ENCODE measurements at places on chromosomes 7 and 10.

DNA sequence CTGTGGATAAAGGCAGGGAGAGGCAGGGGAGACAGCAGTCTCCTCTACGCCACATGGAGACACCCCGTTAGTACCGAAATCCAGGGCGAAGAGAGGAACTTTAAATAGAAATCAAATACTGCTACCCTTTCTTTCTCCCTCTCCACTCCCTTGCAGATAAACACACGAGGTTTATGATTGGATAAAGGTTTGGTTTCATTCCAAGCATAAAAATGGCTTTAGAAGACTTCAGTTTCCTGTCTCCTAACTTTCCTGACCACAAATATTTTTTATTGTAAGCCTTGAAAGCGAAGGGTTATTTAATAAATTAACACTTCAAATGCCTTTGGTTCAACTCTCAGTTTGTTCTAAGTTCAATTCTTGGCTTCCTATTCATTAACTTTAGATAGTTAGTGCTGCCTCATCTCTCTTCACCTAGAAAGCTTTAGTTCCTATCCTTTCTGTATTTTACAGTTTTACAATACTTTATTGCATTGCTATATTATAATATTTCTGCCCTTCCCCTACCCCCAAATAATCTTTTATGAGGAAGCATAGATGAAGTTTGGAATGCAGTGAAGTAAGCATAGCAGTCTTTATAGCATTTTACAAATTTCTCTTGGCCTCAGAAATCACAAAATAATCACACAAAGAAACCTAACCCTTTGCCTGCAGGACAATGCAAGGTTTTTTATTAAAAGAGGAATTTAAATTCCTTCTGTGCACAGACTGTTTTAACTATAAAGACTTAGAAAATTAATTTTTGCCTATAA, 31.5 kb upstream of the ARID5B start:
- no peak for DNase-seq

GRCh38 chr10:6576326-6576725, 3.8 kb downstream of the PRKCQ start:
- DNase-seq, result no peak

GRCh38 chr7:45594745-45595535, 20.8 kb downstream of the ADCY1 start:
- no peak for DNase-seq

- DNase-seq, result no peak
These were observed 1133.4 kb downstream of the XPNPEP1 start for GRCh38 chr10:108789919-108790318.

DNA sequence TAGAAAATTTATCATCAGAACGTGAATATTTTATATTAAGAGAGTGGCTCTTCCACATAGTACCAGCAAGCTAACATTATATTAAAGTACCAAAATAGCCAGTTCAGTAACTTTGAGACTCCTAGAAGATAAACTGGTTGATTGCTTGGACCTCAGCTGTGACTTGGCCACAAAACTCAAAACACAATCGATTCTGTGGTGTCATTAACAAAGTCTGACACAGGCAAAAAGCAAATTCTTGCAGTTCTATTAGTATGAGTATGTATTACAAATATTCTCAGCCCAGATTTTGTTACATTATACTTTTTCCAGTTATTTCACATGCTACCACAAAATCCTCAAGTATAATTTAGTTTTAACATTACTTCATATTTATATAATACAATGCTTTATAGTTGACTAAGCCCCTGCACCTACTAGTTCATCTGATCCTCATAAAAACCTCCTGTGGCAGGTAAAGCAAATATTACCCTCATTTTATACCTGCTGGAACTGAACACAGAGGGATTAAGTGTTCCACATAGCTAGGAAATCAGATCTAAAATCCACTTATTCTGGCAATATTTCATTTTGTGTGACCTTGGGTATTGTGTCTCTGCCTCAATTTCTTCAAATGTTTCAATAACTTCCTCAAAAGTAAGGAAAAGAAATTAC, 279.9 kb upstream of the MKLN1 start:
- DNase-seq, result no peak

DNA sequence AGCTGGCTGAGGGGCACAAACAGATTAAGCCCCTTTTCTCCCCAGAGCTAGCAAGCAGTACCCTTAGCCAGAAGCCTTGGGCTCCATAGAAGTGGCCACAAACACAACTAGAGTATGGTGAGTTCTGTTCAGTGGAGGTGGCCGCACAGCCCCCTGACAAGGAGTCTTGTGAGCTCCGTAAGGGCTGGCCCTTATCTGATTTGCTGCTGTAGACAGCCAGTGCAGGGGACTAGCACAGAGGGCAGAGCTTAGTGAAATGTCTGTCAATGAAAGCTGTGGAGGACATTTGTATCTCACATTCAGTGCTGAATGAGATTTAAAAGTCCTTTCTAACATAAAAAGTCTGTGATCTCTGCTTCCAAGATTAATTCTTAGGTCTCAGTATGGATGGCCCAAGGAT, 137.3 kb downstream of the AUTS2 start:
- no peak for DNase-seq

DNA sequence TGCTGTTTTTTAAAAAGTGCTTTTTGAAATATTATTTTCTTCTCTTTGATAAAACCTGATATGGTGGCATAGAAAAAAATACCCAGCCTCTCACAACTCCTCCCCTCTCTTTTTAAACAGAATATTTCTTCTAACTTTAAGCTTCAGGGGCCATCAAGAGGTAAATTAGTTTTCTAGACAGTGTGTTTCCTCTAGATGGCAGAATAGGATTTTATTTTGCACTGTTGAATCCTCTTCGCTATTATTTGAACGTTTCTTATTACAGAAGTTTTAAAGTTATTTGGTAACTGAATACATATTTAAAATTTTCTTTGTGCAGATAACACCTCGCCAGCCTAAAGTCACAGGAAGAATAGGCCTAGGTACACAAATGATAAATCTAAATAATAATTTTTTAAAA, 30.3 kb downstream of the ARL5B start:
- no peak for DNase-seq

- DNase-seq, result no peak
These were observed 383 bp upstream of the R3HCC1L start for GRCh38 chr10:98134117-98134430.

DNA sequence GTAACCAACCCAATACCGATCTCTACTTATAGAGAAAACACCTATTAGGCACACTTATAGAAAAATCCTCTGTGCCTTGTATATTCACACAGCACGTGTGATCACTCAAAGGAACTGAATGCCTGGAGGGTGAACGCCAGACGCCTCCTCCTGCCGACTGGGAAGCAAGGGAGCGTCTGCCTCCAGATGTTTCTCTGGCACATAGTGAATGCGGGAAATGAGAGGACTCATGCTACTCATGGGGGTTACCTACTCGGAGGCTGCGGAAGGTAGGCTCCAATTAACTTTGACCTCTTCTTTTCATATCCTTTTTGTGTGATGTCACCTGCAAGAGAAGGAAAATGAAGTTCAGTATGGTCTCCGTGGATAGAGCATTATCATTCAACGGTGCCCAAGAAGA, 203.3 kb downstream of the DIP2C start:
- no peak for DNase-seq

- DNase-seq, result no peak
These were observed 620 bp downstream of the ZRANB1 start for GRCh38 chr10:124942317-124943169.

DNA sequence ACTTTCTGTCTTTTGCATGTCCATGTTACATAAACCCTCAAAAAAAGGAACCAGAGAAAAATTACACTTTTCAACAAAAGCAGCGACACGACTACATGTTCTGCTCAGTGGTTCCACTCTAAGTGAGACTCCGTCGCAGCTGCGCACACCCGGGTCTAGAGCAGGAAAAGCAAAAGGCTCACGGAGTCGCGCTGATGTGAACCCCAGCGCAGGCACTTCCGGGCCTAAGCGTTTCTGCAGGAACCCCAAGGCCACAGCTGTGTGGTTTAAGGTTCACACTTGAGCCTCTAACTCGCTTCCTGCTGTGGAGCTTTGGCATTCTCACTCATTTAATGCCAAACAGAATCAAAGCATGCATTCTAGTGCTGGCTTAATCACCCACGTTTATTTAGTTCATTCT, 240.3 kb downstream of the DNAJB6 start:
- DNase-seq, result no peak

DNA sequence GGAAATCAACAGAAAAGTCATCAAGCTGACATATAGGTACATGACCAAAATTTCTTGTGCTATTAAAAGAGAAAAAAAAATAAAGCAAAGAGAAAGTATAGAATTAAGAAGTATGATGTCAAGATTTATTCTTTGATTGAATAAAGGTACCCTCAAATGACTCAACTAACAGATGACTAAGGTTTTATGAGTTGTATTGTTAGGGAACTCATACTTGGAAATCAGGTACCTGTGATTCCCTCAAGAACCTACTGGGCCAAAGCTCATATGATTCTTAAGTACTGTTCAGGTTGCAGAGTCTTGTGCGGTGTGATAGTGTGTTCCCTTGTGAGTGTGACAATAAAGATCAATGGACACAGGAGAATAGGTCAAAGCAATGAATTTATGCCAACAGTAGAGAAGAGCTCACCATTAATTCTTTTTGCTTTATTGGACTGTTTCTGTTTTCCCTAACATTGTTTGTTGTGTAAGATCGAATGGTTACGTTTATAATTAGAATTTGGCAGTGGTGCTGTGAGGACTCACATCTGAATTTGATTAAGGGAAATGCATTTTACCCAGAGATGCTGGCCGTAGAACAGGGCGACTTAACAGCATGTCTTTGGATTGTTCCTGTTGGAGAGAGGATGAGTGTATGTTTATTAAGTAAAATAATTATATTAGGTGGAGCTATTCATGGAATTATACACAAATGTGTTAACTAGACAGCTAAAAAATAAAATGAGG, 293.2 kb upstream of the SEMA3D start:
- DNase-seq, result no peak

DNA sequence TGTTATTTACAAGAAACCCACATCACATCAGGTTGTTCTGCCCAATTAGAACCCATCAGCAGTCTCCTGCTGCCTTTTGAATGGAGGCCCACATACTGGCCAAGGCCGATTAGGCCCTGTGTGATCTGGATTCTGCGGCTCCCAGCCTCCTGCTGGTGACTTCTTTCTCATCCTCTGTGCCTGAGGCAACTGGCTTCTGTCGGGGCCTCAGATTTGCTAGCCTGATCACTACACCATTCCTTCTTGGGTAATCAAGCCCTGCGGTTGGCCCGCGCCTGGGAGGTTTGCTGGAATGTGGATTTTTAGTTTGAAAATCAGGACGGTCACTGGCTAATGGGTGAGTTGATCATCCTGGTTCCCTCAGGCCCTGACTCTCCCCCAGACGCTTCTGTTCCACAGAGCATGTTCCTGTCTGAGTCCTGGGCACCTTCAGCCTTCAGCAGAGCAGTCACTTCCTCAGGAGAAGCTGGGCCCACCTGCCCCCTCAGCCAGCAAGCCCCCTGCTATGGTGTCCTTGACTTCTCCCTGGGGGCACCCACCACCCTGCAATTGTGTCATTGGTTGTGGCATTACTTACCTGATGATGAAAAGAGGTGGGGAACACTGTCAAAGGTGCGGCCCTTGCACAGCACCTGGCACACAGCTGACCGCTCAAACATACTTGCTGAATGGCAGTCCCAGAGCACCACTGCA, 207.6 kb downstream of the PHTF2 start:
- no peak for DNase-seq

DNA sequence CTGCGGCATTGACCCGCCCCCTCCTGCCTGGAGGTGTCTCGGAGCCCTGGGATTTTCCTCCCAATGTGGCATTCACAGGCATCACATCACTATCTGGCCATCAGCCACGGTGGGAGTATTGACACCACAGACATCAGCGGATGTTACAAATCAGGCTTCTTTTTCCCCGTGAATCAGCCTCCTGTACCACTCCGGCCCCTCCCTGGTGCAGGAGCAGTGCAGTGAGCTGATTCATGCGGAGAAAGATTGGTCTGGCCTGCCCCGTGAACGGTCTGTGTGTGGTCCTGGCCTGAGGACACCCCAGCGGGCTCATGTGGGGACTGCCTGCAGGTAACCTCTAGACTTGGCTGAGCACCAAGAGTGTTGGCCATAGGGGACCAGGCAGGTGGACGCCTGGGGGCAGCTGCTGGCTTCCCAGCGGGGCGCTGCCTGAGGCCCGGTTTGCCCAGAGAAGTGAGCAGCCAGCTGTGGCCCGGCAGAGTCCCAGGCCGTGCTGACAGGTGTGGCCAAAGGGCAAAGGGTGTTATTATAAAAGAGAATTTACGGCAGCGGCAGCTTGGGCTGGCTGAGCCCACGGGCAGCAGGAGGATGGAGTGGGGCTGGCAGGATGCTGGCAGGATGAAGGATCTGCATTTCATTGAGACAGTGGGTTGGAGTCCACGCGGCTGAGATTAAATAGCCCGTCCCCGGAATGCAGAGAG, 32.1 kb upstream of the GNA12 start:
- no peak for DNase-seq

DNA sequence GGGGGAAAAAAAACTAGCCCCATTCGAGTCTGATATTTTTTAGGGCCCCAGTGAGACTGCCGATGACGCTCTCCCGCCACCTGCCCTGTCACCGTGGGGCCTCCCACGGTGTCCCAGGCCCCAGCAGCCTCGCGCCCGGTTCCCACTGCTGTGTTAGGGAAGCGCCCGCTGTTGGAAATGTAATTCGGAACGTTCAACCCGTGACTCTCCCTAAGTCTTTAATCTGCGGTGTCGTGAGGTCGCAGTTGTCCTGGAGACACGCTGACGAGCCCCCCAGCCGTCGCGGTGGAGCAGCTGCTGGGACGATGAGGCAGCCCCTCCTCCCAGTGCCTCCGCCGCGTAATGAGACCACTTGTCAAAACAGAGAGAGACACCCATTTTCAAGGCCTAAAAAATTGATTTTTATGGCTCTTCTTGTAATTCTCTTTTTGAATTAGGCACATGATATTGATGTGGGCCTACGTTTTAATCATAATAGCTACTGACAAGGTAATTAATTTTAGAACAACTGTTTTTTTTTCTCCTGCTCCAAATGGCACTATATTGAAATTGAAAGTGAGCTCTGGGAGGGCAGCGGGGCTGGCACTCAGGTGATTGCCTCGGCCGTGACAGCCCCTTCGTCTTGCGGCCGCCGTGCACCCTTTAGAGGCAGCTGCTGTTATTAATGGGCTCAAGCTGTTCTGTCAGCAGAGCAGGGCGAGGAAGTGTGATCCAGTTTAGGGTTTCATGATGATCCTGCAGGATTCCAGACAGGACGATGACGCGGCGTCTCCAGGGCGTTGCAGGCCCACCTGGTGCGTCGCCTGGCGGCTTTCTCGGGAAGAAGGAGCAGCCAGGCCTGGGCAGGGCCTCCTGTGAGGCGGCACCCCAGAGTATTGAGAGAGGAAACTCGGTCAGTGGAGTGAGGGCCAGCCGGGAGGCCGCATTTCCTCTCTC, 63.3 kb downstream of the NKX6-2 start:
- no peak for DNase-seq

- DNase-seq, result no peak
These were observed 509 bp upstream of the ING3 start for GRCh38 chr7:120949998-120950538.

- DNase-seq, result no peak
These were observed 2.5 kb upstream of the TECPR1 start for GRCh38 chr7:98254516-98254915.

DNA sequence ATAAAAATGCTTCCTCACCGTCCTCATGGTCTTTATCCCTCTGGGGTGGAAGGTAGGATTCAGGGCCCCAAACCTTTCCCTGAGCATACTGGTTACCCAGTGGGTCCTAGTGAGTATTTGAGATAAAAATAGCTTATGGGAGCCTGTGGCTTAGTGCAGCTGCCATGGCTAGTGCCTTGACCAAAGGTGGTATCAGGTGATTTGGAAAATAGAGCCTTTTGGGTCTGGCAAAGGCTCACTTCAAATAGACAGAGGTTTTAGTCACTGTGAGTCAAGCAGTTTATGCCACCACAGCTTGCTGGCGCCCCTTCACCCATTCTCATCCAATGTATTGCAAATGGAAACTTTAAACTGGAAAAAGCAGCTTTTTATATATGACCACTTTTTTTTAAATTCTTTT, 30.4 kb downstream of the PLAU start:
- DNase-seq, result no peak

Data from liver (tissue), 10 donors.